ENCODE measurements at places on chromosomes 1 and 21.

GRCh38 chr1:154193821-154194220 is 1.9 kb upstream of the TPM3 start:
- DNase-seq: no peak

- no peak for DNase-seq
Observed at GRCh38 chr1:147717051-147717705, 43.2 kb downstream of the GJA5 start.

- DNase-seq: no peak
Observed at GRCh38 chr1:205569411-205570172, 62.2 kb downstream of the ELK4 start.

- no peak for DNase-seq
Observed at GRCh38 chr1:153818876-153819275, 43.7 kb downstream of the SLC27A3 start.

- no peak for DNase-seq
Observed at GRCh38 chr1:240093120-240093961, 1.7 kb downstream of the FMN2 start.

DNA sequence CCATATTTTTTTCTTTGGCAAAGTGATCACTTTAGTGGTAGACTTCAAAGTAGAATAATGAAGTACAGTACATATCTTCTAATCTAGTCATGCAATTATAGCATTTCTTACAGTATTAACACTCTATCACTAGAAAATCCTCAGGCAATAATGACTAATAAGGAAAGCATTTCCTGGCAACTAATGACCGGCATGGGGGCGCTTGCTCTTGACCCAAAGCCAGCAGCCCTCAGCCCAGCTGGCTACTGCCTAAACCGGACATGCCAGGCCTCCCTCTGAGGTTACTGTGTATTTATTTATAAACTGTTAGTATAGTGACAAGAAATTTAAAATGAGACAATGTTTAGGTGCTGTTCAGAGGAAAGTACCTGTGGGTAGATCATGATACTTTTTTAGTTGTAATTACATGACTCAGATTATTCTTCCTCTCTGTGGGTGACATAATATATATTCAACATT is 633.8 kb downstream of the PTPRC start:
- DNase-seq: no peak

GRCh38 chr1:51328926-51329325 is 1.4 kb downstream of the TTC39A start:
- no peak for DNase-seq

DNA sequence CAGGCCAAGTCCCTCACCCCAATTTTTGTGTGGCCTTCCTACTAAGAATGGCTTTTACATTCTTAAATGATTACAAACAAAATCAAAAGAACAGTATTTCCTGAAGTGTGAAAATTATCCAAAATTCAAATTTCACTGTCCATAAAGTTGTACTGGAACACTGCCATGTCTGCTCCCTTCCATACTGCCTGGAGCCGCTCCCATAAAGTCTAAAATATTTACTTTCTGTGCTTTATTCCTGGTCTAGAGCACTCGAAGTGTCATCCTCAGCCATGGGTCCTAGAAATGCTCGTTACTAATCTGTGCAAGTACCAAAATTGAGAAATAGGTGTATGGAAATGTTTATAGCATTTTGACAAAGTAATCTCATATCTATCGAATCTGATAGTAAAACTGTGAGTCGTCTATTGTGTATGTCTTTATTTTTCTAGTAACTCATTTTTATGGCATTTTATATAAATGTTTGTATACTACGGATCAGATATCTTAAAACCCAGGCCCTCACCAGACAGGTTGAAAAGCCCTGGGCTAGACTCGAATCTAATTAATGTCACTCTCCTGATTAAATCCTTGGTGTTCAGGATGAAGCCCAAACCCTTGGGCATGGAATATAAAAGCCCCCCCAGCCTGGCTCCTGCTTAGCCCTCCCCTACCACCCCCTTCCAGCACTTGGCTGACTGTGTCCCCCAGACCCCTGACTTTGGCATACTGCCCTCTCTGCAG is 4.9 kb downstream of the LBR start:
- no peak for DNase-seq

DNA sequence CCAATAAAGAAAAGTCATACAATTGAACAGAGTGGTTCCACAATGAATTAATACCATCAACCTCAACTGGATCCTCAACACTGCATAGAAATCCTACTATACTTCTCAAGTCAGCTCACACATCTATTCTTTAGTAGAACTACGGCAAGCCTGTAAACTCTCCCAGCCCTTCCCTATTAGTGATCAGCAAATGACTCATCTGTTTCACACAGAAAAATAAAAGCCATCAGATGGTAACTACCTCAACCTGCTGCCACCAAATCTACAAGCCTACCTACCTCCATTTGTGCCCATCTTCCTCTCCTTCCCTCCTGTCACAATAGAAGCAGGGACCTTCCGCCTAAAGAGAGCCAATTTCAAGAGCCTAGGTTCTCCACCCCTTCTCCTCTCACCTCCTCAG is 63.6 kb downstream of the DMAP1 start:
- no peak for DNase-seq

GRCh38 chr1:178284058-178284457 is 190.2 kb downstream of the RASAL2 start:
- no peak for DNase-seq

DNA sequence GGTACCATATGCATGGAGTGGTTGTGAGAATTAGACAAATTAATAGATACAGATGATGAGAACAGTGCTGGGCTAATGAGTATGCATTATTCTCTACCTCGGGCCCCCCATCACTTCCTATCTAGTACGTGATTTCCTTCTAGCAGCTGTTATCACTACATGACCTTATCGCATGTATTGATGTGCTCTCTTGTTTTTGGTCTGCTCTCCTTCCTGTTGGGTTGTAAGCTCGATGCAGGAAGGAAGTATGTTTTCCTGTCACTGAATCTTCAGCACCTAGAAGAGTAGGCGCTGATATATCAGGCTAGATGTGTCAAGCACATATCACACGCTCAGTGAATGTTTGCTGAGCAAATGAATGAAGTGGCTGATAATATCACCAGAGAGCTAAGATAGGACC is 43.9 kb upstream of the IFNAR2 start:
- DNase-seq: no peak

GRCh38 chr1:172554915-172555314 is 22.0 kb downstream of the SUCO start:
- no peak for DNase-seq

- no peak for DNase-seq
Observed at GRCh38 chr1:26278303-26278702, 1.6 kb upstream of the SH3BGRL3 start.

- DNase-seq: no peak
Observed at GRCh38 chr1:243420946-243421685, 165.3 kb downstream of the SDCCAG8 start.

DNA sequence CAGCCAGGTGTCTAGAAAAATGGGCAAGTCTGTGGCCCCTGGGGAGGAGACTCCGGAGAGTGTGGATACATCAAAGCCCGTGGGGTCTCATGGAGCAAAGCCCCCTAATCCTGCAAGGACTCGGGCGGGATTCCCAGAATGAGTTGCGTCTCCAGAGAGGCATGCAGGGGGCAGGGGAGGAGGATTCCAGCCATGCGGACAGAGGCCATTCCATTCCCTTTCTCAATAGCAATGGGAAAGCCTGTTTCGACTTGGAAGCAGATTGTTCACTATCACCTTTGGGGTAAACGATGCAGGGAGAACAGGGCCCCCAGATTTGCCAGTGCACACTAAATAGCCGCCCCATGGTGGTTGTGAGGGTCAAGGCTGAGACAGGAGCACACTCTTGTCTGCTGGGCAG is 15.4 kb upstream of the PRDM15 start:
- DNase-seq: no peak

DNA sequence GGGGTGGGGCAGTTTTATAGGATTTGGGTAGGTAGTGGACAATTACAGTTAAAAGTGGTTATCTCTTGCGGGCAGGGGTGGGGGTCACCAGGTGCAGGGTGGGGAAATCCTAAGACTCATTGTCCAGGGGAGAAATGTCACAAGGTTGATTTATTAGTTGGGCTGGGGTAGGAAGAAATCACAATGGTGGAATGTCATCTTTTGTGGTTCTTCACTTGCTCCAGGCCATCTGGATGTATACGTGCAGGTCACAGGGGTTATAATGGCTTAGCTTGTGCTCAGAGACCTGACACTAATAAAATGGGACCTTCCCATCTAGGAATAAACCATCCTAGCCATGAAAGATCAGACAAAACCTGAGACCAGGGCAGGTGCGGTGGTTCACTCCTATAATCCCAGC is 11.5 kb downstream of the TEX46 start:
- no peak for DNase-seq

GRCh38 chr21:44847261-44848056 is 26.0 kb downstream of the PTTG1IP start:
- no peak for DNase-seq

- DNase-seq: no peak
Observed at GRCh38 chr21:33371366-33371765, 31.8 kb upstream of the IFNGR2 start.

DNA sequence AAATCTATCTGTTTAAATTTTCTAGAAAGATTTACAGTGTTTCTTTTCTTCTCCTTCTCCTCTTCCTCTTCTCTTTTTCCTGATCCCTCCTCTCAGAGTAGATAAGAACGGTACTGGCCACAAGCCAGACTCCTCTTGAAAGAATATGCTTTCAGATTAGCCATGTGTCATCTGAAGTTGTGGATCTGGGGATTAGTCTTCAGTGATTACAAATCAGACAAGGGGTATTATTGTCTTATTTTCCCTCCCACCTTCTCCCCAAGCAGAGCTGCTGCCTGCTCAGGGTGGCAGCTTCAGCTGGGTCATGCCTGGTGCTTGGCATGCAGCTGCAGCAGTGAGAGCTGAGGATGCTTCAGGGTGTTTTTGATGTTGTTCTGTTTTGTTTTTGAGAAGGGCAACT is 42.7 kb downstream of the SGIP1 start:
- no peak for DNase-seq

- no peak for DNase-seq
Observed at GRCh38 chr1:205009670-205010069, 33.3 kb upstream of the CNTN2 start.

GRCh38 chr1:6272868-6273267 is 12.0 kb upstream of the GPR153 start:
- DNase-seq: no peak

DNA sequence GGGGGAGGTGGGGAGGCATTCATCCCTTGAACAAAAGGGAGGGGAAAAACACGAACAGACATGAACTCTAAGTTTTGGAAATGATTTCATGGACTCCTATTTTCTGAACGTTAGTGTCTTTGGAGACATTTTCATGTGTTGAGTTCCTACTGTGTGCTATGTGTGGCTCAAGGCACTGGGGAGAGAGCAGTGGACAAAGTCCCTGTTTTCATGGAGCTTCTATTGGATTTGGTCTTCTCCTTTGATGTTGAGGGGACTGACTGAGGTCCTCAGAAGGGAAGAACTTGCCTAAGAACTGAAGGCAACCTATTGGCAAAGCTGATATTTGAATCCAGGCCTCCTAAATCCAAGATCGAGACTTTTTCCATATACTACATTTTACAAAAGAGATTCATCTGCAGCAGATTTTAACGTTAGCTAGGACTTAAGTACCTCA is 30.4 kb downstream of the JUN start:
- DNase-seq: no peak

GRCh38 chr1:209839875-209840546 is 12.2 kb downstream of the UTP25 start:
- no peak for DNase-seq

DNA sequence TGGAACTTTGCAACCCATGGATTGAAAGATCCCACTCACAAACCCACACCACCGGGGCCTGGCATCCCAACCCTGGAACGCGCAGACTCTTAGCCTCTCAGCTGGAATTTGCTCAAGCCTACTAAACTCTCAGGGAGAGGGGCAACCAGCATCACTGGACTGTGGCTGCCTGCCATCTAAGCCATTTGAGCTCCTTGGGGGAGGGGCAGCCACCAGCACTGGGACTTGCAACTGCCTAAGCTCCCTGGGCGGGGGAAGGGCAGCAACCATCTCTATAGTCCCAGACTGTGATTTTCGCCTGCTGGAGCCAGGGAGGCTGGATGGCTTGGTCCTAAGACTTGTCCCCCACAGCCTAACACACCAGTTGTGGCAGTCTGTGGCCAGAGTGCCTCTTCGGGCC is 122.3 kb downstream of the SNX7 start:
- no peak for DNase-seq

DNA sequence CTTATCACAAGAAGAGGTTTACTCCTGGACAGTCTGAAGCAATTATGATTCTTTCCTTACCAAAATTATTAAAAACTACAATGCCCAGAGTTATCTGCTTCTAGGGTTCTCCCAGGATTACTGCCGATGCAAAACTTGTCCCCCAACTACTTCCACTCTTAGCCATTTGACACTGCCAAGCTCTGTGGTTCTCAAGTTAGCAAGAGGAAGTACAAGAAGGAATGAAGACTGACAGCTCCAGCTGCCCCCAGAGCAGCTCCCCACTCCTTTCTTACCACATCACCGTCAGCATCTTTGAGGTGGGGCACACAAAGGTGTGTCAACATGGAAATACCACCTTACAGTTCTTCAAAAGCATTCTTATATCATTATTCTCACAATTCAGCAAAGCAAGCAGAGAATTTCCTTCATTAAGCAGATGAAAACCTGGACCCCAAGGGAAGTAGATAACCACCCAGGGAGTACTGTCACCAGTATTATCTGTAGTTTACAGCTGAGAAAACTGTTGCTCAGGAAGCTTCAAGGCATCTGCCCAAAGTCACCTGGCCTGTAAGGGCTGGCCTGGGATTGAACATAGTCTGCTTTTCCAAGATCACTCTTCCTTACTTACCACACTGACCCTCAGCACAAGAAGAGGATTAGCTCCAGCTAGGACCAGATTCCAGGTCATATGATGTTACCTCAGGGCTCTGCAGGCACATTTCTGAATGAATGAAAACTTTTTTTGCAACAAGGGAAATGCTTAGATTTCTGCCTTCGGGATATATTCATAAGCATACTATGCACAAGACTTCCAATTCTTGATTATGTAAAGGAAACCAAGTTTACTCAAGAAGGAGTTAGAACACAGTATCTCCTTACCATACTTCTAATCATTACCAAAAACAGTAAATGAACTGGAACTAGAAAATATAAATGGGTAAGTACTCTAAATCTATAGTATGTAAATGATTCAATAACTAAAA is 9.3 kb downstream of the PSMG1 start:
- DNase-seq: no peak

- DNase-seq: no peak
Observed at GRCh38 chr1:213619026-213619425, 368.7 kb upstream of the PROX1 start.

- no peak for DNase-seq
Observed at GRCh38 chr1:11707621-11708276, 16.2 kb downstream of the DRAXIN start.

DNA sequence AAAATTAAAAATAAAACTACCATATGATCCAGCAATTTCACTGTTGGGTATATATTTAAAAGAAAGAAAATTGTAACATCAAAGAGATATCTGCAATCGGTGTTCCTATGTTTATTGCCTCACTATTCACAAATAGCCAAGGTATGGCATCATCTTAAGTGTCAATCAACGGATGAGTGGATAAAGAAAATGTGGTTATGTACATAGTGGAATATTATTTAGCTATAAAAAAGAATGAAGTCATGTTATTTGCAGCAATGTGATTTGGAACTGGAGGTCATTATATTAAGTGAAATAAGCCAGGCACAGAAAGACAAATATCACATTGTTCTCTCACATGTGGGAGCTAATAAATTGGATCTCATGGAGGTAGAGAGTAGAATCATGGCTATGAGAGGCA is 76.3 kb downstream of the RD3 start:
- DNase-seq: no peak

GRCh38 chr1:157115851-157116736 is 16.5 kb upstream of the ETV3L start:
- DNase-seq: no peak

Data from stimulated activated CD8-positive, alpha-beta memory T cell treated with anti-CD3 and anti-CD28 coated beads, Interleukin-15, amount 100 ng/mL, for 4 hours (primary cell).